ENCODE measurements at places on chromosomes 7 and 10.

DNA sequence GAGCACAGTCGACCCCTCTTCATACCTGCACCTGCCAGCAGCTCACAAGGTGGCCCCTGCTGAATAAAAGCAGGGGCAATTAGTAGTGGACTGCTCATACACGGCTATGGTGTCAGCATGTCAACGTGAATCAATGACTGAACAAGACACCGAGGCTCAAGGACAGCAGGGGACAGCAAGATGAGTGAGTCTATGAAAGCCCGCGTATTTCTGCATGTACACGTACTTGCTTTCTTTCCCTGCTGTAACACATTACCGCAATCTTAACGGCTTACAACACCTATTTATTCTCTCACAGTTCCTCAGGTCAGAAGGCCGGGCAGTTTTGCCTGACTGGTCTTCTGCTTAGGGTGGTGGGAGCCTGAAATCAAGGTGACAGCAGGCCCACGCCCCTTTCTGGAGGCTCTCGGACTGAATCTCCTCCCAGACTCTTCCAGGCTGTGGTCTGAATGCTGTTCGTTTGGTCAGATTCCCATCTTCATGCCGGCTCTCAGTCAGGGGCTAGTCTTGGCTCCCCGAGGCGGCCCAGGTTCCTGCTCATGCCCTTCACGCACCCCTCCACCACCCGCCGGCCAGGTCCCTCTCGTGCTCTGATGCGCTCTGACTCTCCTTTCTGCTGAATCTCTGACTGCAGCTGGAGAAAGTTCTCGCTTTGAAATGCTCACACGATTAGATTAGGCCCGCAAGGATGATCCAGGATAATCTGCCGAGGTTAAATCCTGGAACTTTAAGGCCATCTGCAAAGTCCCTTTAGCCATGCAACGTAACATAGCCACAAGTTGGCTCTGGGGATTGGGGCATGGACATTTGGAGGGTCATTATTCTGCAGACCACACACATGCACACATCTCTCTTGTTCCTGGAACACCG lies 7.8 kb upstream of the PPP2R2D start:
- ATAC-seq, result no peak

GRCh38 chr7:51150193-51150592 lies 166.4 kb downstream of the COBL start:
- ATAC-seq, result no peak

DNA sequence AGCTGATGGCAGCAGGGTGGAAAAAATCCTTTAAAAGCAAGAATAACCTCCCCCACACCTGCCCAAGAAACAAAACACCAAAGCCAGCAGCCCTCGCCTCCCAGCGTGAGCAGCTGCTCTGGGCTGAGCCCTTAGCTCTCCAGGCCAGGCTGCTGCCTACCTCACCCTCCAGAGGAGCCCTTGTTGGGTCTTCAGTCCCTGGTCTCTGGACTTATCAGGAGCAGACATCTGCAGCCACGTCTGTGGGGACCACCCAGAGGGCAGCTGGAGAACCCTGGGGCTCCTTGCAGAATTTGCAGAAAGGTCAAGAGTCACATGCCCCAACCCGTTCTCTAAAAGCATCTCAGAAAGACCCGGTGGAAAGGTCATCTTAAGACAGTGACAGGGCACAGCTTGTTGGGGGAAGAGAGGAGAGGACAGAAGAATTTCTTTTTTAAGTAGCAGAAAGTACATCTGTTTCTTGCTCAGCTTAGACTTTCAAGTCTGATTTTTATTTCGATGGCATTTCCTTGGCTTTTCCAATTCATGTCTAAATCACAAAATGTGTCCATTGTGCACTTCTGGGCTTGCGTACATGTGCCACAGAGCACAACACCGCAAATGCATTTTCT lies 425.7 kb upstream of the NFE2L3 start:
- no peak for ATAC-seq

GRCh38 chr7:83579740-83580139 lies 69.2 kb downstream of the SEMA3E start:
- no peak for ATAC-seq

- no peak for ATAC-seq
These were observed 37.9 kb downstream of the ADAM12 start for GRCh38 chr10:126350216-126350992.

- ATAC-seq, result no peak
These were observed 183.2 kb upstream of the POT1 start for GRCh38 chr7:125112850-125113249.

GRCh38 chr7:116534790-116535189 lies 10.0 kb downstream of the CAV1 start:
- no peak for ATAC-seq

GRCh38 chr10:88004451-88004850 lies 141.0 kb downstream of the PTEN start:
- ATAC-seq, result no peak

DNA sequence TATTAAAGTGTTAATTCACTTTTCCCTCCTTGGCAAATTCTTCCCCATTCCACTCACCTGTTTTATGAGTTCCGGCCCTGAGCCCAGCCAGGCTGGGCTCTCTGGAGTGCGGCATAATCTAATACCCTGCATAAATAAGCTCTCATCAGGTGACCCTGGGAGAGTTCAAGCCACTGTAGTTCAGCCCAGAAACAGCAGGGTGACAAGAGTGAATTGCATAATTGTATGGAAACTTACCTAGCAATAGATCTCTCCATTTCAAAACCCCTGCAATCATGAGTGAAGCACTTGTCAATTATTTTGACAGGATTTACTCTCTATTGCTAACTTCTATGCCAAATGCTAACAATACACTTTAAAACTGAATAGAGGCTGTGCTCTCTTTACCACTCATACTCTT lies 94.7 kb downstream of the OSBPL3 start:
- ATAC-seq, result no peak

DNA sequence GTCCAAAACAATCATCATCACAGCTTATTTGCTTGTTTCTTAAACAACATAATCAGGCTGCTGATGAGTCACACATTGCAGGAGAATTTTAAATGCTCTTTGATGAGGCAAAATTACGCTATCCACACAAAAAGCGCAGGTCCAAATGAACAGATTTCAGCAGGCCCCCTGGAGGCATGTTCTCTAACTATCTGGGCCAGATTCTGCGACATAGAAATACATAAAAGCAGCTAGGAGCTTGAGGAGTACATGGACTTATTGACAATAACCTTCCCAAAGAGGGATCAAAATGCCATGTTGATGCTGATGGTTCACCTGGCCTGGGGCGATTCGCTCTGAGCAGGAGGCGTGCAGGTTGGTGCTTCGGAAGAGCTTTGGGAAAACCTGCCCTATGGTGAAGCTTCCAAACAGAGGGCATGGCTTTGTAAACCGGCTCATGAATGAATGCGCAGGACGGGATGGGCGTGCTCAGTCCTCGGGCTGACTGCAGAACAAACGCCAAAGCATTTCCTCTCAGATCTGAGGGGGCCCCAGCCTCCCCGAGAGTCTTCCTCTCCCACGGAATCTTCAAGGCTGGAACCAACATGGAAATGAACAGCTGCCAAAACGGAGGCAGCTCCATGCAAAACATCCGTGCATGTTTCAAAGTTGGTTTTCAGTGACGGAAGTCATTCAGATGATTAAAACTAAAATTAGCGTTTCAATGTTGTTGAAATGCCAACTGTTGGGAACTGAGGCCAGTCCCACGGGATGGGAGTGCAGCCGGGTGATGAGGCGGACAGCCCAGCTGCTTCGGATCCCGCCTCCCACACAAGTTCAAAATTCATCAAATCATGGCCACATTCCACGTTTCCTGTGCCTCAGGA lies 179.6 kb downstream of the TCERG1L start:
- ATAC-seq, result no peak

All from activated CD4-positive, CD25-positive, alpha-beta regulatory T cell treated with anti-CD3 and anti-CD28 coated beads, Interleukin-2, amount 50 U/mL, for 24 hours (primary cell).